Nucleus accumbens (tissue), 56 donors: ENCODE measurements at places on chromosomes 5 and 9.

DNA sequence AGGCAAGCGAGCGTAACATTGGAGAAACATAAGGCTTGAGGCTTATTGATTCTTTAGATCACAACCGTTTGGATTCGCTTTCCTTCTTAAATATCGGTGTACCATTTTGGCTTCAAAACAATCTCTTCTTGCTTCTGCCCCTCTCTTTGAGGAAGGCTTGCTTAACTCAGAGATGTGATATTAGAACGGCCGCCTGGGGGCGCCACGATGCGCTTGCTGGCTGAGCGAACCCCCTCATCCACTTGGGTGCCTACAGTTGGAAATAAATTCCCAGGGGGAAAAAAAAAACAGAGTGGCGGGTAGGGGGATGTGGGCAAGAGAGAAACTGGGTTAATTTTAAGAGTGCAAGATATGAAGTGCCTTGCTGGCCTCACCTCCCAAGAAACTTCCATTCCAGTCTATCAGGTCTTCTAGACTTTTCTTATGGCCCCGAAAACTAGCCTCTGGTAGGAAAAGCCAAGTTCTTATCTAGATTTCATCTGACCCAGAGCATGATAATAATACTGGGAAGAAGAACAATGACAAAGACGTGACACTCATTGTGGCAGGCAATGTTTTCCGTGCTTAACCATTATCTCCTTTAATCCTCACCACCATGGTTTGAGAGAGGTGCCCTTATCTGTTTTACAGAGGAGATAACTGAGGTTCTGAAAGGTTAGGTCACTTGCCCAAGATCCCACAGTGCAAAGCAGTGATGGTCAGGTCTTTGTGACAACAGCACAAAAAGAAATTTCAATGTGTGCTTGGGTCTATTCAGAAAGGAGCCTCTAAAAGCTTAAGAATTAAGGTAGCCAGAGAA lies 115.8 kb downstream of the DPYSL3 start:
- DNase-seq: no peak

GRCh38 chr5:138316355-138316754 lies 15.2 kb downstream of the CDC25C start:
- DNase-seq: no peak

DNA sequence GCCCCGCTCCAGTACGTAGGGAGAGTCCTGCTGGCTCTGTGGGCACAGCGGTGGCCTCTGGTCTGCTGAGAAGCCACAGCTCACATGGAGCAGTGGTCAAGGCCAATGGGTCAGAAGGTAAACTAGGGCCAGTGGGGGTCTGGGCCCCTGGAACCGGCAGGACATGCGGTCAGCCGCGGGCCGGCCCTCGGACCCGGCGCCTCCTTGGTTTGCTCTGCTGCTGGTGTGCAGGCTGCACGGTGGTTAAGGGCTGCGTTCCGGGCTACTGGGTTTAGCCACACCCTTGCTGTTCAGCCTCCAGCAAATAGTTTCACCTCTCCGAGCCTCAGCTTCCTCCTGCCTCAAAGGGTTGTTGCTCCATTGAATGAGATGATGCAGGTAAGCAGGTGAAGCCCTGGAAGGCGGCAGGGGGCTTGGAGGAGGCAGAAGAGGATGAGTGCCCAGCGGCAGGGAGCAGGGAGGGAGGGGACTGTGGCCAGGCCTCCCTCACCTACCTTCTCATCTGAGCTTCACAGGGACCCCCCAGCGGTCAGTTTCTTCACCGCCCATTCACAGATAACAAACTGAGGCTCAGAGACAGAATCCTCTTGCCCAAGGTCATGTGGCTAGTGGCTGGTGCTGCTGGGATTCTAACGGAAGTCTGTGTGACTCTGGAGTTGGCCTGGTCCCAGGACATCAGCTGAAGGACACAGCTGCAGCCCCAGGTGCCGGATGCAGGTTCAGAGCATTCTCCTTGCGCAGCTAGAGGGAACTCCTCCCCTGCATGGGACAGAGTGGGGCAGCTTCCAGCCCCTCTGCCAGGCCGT lies 3.7 kb upstream of the COL5A1 start:
- DNase-seq: no peak

DNA sequence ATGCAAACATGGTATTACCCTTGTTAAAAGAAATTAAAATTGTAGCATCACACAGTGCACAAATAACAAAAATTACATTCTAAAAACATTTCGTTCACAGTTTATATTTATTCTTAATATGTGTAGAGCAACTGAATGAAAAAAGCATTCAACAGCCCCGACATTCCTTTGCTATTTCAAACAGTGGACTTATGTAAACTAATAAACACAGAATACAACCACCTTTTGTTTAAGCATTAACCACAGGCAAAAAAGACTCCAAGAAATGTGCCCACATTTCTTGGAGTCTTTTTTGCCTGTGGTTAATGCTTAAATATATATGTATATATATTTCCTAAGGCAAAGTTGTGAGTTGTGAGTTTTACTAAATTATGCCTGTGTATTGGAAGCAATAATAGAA lies 532.5 kb upstream of the DAP start:
- DNase-seq: no peak

DNA sequence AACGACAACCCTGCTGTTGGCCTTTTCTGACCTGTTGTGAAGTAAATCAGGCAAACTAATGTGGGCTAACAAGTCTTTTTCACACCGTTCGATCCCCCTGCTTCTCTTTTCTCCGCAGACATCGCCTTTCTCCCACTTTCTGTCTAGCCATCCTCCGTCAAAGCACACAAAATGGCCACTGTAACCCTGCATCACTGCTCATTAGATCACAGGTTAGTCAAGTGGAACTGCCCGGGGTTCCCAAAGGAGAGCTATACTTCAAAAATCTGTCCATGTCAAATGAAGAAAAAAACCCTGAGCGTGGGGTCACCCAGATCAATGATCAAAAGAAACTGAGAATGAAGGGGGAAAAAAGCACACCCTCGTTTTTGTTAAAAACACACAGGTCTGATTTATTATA lies 212.1 kb downstream of the ARL15 start:
- no peak for DNase-seq

DNA sequence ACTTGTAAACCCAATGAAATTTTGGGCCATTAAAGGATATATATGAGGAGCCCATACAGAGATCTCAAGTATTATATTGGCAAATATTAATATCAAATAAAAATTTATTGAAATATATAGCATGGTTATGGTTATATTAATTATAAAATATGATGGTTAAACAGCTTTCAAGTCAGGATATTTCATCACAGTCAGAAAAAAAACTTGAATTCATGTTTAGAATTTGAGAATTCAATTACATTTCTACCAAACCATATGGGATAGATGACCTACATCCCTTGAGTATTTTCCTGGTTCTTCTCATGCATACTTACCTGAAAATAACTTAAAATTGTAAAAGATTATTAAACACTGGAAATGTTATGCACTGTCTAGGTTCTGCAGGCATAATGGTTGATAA lies 956.1 kb upstream of the EDIL3 start:
- DNase-seq: no peak

- DNase-seq: no peak
Measured at GRCh38 chr5:142253938-142254337, 70.9 kb downstream of the SPRY4 start.

DNA sequence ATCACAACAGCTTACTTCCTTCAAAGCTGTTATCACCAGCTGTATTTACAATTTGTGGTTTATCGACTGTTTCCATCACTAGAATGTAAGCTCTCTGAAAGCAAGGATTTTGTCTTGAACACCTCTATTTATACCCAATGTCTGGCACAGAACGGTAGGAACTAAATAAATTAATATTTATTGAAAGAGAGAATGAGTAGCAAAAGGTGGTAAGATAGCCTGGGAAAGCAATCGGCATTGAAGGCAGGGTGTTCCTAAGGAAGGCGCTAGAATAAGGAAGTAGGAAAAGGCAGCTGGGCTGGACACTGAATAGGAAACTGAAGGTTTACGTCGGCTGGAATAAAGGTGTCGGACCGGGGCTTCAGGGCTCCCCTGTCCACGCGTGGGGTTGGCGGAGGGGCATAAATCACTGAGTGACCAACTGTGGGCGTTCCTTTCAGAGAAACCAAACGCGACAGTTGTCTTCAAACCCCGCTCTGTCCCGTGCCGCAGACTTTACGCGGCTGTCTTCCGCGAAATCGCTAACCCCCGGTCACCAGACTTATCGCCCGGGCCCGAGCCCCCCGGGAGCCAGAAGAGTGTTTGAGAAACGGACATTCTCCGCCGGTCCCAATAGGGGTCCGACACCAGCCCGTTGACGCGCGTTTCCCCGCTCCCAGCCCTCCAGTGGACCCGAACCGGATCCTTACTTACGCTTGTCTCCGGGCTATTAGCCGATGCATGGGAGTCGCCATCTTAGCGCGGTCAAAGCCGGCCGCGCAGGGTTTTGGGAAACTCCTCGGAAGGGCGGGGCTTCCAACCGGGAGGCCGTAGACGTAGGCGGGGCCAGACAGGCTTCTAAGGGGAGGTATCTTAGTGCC lies at the start of gene ZCCHC10:
Gene ZCCHC10, minus strand, starts transcription at position 746 of the 860 bp plus-strand sequence. Its CDS starts 12 bp downstream, at position 734.
- DNase-seq: peak; percentile 94

- DNase-seq: no peak
Measured at GRCh38 chr9:106526716-106527204, 336.2 kb upstream of the ZNF462 start.

GRCh38 chr5:141245250-141245717 lies at the start of gene PCDHB15:
Gene PCDHB15 (plus strand): TSS chr5:141245395. CDS start chr5:141245579, 184 bp downstream.
- DNase-seq: no peak

- DNase-seq: no peak
Measured at GRCh38 chr9:121784731-121785411, 133.4 kb downstream of the DAB2IP start.

GRCh38 chr5:7762267-7762666 lies 88.7 kb downstream of the CFAP90 start:
- no peak for DNase-seq

DNA sequence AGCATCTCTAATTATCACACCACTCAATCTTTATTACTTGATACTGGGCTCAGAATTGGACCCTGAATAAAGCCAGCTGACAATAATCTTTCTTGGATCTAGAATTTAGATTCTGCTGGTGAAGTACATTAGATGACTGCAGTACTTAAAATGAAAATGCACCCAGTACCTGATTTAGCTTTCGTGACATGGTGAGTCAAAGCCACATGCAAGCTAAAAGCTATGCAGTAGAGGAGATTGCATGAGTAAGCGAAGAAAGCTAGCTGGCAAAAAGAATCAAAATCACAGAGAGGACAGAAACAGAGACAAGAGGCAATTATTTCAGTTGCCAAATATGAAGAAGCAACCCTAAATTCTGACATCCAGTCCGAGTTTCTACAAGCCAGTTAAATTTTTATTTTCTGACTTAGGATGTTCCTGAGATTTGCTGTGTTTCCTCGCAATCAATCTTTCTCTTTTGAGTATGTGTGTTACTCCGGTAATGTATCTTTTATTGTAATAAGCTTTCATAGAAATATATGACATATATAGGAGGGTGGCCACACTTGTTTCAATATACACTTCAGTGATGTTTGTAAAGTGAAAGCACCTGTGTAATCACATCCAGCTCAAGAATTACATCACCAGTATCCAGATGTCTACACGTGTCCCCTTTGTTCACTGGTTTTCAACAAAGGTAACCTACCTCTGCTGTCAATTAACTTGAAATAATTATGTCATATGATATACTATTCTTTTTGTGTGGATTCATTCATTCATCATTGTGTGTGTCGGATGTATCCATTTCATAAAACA lies 101.7 kb downstream of the CDH18 start:
- DNase-seq: peak; percentile 12

DNA sequence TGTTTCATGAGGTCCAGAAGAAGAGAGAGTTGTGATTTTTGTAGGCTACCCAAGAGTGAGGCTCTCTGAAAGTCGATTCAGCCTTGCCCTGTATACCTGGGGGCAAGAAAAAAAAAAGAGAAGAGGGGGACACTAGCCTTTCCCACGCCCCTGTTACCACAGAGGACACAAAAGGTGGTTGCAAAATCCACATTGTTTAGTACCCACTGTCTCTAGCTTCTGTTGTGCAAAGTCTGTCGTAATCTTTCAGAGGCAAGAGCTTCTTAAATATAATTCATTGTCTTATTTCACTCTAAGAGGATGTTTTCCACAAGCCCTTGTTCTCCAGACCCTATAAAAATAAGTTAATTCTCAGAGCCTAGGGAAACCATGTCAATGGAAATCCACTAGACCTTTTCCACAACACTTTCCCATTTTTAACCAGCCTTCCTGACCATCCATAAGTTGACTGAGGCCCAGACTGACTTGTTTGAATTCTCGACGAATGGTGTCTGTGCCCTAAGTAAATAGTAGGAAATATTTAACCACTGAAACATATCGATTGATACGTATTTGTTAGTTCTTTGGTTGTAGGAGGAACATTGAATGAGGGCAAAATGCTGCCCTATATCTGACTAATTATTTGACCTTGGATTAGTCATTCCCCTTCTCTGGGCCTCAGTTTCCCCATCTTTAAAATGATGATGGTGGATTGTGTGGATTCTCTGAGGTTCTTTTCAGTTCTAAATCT lies 182.7 kb downstream of the PAPPA start:
- DNase-seq: no peak

DNA sequence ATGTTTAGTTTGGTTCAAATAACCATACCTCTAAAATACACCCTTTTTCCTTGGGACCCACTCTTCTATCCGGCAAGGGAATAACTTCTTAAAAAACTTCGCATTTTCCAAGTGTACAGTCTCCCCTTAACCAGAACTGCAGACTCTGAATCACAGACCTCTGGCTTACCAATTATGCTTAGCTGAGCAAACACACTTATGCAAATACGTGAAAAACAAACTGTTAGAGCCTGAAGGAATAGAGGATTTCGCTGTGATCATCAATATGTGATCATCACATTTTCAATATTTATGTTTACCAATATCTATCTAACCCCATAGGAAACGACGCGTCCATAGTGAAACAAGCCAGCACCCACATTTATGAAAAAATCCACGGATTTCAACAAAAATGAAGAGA lies 1.3 kb downstream of the LPAR1 start:
- DNase-seq: no peak

DNA sequence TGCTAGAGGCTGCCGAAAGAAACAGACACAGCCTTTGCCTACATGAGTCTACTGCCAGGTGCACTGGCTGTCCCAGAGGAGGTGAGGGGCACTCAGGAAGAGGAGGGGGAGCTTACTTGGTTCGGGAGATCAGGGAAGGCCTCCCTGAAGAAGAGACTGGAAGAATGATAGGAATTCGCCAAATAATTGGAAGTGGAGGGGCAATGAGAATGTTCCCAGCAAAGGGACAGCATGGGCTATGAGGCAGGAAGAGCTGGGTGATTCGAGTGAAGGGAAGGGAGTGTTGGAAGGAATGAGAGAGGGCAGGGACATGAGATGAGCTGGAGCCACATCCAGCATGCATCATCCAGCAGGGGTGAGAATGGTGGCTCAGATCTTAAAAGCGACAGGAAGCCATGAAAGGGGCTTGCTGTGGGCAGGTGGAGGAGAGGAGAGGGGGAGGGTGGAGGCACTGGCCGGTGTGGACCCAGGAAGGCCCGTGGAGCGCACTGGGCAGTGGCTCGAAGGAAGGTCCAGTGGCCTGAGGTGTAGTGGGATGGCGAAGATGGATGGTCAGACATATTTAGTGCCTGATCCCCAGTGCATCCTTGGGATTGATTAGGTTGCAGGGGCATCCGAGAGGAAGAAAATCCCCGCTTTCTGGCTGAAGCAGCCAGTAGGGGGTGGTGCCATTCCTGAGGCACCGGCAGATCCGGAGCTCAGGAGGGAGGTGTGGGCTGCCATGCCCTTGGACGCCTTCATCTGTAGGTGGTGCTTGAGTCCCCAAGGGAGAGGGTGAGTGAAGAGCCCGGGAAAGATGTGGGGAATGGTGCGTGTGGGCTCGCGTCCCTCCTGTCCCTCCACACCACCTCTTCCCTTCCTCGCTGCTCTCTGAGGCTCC lies 53.5 kb upstream of the GARNL3 start:
- DNase-seq: no peak

- no peak for DNase-seq
Measured at GRCh38 chr9:105969636-105970035, 275.3 kb downstream of the TMEM38B start.
